ENCODE measurements at places on chromosomes 4 and X.

DNA sequence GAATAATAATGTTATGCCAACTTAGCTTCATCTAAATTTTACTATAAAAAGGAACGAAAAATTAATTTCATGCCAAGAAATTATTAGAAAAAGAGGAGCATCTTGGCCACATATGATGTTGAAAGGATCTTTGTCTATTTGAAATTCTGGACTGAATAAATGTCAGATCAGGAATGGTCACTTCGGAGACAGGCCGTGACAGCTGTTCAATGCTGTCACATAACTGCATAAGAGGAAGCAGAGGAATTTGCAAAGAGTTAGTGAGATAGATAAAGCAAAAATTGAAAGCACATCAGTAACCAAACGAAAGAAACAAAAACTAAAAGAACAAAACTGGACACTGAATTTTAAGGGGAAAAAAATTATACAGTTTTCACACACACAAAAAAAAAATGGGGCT lies 100.9 kb downstream of the GASK1B start:
- no peak for DNase-seq

- peak; percentile 15 for DNase-seq
Observed at GRCh38 chr4:123120473-123120872, 198.1 kb upstream of the NUDT6 start.

DNA sequence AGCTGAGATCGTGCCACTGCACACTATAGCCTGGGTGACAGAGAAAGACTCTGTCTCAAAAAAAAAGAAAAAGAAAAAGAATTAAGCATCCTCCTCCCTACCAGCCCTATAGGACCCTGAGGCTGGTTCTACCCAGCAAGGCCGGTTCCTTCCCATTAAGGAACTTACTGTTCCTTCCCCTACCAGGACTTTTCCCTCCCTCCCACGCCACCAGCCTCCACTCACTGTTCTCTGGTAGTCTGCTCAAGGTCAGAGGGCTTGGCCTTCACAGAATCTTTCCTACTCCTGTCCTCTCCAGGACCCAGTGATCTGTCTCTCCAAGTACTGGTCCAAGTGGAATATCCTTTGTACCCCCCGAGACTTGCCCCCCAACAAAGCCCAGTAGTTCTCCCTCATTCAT lies 1.4 kb downstream of the GRIPAP1 start:
- DNase-seq, result no peak

DNA sequence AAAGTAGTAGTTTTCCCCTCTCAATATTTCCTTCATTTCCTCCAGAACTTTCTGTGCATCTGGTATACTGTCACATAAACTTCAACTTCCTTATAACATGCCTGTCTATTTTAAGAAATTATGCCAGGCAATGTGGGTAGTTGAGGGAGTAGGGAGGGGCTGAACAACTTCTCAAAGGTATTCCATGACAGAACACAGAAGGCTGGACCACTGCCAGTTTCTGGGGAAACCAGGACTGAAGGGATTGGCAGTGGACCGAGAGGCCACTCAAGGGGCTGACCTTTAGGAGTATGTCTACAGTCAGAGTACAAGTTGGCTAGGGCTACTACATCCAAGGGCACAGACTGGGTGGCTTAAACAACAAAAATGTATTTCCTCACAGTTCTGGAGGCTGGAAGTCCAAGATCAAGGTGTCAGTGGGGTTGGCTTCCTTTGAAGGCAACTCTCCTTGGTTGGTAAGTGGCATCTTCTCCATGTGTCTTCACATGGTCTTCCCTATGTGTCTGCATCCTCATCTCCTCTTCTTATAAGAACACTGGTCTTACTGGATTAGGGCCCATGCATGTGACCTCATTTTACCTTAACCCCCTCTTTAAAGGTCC lies 6.9 kb downstream of the SH3RF1 start:
- DNase-seq, result no peak

DNA sequence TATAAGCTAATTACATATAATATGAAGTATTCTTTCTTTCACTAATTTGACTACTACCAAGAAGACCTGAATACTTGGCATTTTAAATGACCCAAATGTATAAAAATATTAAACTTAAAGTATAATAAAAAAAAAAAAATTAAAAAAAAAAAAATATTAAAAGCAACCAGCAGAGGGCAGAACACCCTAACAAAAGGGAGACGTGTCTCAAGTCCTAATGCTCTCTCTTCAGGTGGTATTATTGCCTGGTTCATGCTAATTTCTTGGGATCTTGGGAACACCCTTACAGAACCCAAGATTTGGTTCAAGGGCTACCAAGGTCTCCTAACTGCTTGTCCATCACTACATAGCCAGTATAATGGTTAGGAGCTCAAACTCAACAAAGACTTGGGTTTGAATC lies 754.8 kb downstream of the RAB28 start:
- DNase-seq, result no peak

DNA sequence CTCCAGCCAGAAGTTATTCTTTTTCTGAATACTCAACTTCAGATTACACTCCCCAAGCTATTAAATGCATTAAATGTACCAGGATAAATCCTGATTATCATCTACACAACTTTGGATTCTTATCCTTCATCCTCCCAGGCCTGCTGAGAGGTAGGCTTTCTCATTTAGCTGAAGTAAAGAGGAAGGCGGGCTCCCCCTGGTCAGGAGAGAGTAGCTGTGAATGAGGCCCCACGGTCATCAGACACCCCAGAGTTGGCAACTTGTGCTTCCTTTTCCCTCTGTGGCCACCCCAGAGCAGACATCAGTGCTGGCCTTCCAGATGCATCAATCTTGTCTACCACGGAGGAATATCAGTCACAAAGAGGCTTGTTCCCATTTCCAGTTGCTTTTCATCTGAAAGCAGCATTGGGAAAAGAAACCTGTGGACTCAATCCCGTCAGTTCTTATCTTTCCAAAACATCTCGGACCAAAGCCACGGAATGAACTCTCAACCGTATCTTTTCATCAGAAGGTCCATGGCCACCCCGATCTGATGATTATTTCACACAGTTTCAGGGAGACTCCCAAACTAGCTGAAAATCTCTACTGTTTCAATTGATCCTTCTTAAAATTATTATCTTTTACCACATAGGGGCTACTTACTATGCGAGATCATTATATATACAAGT lies 79.2 kb downstream of the FBXO8 start:
- no peak for DNase-seq

DNA sequence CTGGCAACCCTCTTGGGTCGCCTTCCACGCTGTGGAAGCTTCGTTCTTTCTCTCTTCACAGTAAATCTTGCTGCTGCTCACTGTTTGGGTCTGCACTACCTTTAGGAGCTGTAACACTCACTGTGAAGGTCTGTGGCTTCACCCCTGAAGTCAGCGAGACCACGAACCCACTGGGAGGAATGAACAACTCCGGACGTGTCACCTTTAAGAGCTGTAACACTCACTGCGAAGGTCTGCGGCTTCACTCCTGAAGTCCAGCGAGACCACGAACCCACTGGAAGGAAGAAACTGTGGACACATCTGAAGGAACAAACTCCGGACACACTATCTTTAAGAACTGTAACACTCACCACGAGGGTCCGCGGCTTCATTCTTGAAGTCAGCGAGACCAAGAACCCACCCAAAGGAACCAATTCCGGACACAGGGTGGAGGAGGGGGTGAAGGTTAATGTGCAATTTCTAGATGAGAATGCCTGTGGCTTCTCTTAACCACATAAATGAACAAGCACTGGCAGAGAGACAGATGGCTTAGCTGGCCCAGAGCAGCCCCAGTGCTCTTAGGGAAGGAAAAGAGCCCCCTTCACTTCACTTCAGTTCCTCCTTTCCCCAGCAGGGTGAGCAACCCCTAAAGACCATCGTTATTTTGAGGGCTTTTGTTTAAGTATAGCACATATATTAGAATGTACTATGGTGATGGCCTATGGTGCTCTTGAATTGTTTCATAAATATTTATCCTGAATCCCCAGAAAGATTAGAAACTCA lies 73.0 kb downstream of the LUZP4 start:
- DNase-seq, result no peak

GRCh38 chr4:186666750-186667149 lies 56.9 kb downstream of the FAT1 start:
- no peak for DNase-seq

- no peak for DNase-seq
Observed at GRCh38 chrX:77694491-77694890, 91.5 kb downstream of the ATRX start.

DNA sequence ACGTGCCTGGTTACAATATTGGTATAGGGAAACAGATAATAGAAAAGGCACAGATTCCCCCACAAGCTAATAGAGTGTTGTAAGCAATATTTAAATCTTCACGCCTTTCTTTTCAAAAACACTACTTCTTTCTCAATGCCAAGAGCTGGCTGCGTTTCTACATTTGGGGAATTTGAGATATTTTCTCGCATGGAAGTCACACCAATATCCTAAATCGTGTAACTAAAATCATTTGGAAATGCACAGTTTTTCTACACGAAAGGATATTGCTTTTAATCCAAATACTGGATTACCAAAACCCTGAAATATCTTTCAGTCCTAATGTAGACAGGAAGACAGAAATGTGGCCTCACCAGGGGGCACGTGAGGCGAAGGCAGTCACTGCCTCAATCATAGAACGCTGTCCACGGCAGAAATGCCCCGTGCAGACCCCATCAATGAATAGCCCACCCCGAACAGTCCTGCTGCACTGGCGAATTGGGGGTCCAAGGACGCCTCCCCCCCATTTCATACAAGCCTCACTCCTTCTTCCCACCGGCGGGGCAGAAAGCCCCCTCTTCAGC lies 106.6 kb downstream of the NSUN7 start:
- DNase-seq, result no peak

GRCh38 chr4:114088481-114088880 lies 109.0 kb upstream of the ARSJ start:
- no peak for DNase-seq

- DNase-seq, result peak; percentile 78
Observed at GRCh38 chrX:135327299-135327698, 18.0 kb downstream of the ETDC start.

- DNase-seq, result no peak
Observed at GRCh38 chr4:33160126-33160525, 2440.0 kb downstream of the PCDH7 start.
